ENCODE measurements at places on chromosomes 12 and 14.

DNA sequence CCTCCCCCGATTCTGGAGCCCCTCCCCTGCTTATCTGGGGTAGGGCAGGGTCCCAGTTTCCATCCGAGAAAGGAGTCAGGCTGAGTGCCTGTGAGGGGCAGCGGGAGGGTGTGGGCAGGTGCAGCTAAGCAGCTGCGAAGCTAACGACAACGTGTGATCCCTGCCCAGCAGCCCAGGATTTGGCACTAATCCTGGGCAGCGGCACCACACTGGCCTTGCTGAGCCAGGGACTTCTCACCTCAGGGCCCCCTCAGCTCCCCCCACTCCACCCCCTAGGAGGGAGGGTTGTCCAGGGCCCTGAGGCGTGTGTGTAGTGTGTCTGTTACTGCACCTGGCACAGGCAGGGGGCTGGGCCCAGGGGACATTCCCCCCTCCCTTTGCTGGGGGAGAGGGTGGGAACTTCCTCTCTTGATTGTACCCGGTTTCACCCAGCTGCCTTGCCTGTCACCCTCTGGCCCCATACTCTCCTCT, 1.8 kb downstream of the SMIM41 start:
- no peak for DNase-seq

DNA sequence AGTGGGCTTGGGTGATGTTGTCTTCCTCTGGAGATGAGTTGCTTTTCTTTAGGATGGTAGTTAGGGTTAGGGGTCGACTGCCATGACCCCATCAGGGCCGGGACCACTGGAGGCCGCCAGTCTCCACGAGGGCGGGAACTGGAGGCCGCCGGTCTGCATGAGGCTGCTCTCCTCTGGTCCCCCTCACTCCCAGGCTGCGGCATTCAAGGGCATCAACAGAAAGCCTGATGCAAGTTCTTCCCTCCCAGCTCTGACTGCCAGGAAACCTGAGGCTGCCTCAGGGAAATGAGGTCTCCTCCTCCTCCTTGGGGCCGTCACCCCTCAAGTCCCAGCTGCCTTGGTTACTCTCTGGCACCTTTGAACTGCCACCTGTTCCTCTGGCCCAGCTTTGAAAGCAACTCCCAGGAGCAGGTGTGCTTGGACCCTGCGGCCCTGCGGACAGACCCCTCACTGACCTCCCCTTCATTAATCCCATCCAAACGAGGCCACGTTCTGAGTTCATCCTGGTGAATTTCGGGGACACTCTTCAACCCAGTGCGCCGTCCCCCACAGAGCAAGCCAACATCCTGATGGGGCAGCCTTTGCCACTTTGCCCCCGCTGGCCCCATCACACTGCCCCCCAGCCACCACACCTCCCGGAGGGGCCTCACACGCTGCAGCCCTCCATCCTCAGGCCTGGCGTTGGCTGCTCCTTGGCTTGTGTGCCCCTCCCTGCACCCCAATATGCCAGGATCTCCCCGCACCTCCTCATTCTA, 37.2 kb upstream of the FBRSL1 start:
- no peak for DNase-seq

GRCh38 chr12:89962648-89963047, 254.0 kb upstream of the ATP2B1 start:
- no peak for DNase-seq

DNA sequence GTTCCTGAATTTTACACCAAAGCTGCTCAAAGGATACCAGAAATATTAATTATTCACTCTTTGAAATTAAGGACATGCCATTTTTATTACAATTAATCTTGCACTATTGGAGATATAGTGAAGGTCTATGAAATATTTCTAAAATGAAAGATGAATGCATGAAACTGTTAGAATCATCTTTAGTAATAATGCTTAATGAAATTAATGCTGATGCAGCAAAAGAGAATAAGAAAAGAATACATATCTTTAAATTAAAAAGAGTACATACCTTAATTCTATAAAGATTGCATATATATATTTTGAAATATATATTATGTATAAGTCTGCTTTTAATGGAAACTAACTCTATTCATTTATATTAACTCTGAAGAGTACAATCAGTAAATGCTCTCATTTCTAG, 236.0 kb downstream of the ALX1 start:
- DNase-seq, result no peak

- no peak for DNase-seq
These were observed 40.1 kb upstream of the WNK1 start for GRCh38 chr12:712172-712863.

GRCh38 chr14:41350476-41350875, 256.2 kb upstream of the LRFN5 start:
- DNase-seq, result no peak

DNA sequence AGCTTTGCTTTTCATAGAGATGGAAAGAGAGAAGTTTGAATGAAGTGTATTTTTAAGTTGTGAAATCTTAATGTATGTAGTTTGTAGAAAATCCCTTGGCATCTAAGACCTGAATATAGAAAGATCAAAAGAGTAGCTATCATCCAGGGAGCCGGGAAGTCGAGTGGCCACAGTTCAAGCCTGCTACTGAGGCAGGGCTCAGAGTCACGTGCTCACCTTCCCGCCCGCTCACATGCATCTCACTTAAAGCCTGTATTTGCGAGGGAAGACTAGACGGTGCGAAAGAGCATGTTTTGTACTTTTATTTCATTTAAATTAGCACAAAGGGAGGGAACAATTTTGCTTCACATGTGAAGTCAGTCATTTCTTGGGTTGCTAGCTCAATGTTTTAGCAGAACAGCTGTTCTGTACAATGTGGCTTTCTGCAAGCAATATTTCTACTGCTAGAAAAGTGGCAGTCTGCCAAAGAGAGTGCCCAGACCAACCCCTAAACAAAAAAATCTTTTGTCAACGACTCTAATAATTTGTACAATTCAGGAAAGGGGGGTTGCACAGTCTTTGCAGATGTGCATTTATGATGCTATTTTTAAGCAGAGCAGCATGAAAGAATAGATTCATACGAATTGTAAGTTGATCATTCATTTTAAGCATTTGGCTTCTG, 290.7 kb downstream of the NPAS3 start:
- DNase-seq, result no peak
